Vagina (tissue), 2 donors: ENCODE measurements at places on chromosomes 7 and 10.

DNA sequence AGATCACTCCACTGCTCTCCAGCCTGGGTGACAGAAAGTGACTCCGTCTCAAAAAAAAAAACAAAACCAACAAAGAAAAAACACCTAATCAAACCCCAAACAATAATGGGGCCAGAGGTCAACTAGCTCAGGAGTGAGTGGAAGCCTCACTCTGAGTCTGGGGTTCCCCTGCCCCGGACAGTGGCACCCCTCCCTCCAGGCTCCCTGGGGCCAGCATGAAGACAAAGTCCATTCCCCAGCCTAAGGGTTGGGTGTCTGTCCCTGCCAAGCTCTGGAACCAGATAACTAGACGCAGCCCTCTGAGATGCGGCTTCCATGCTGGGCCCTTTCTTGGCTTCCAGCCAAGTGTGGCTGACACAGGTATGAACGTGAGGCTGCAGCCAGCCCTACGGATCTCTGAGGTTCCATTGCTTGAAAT is 1.7 kb upstream of the FUOM start:
- no peak for DNase-seq

DNA sequence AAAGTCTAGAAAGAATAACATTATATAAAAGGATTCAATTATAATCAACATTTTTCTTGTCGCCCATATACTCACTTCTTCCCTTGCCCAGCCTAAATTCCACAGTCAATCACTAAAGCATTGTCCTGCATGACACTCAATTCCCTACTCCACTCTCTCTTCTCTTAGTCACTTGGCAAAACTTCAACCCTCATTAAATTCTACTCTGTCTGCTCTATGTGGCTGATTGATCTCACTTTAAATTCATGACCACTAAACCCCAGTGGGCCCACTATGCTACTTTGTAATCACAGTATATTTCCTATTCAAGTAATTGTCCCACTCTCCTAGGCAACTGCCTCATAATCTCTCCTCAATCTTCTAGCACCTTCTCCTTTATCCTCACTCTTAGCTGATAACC is 54.1 kb downstream of the MTERF1 start:
- no peak for DNase-seq

DNA sequence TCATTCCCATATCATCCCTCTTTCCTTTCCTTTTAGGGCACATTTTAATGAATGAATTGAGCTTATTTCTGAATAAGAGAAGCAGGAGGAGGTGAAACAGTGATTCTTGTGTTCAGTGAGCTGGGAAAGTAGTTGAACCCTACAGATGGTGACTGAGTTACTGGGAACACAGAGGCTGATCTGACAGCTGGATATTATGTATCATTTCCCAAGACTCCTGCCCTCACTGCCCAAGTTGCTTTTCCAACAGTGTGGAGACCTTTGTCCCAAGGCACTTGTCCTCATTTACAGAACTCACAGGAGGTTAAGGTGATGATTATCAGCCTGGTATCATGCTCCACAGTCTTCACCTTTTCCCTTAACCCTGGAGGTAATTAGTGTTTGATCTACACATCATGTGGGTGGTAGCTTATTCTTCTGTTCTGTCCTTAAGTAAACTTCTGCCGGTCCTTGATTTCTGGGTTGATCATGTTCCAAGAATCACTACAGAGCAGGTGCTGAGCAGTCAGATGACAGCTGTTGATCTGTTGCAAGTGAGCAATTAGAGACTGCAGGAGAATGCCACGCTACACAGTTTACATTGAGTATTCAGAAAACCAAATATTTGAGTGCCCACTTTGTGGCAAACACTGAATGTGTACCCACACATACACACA is 2.6 kb downstream of the PRLHR start:
- no peak for DNase-seq

DNA sequence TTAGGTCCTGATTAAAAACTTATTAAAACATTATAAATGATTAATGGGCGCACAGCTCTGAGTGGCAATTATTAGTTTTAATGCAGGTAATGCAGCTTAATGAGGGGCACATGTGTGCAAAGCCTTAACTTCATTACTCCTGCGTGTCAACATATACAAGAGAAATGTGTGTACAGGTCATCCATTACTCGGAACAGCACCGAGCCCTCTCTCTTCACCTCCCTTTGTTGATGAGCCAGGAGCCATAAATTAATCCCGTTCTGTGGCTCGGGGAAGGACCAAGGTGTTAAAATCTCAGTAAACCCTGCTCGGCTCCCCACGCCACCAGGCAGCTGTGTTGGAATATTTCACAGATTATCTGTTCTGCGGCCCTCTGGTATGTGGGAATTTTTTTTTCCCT is 77.8 kb downstream of the EBF3 start:
- no peak for DNase-seq

- no peak for DNase-seq
These were observed 676.4 kb upstream of the NRP1 start for GRCh38 chr10:34010891-34011290.

GRCh38 chr7:101841328-101841727 is 23.9 kb downstream of the CUX1 start:
- no peak for DNase-seq
